Hindlimb muscle (tissue), 1 donor: ENCODE measurements at places on chromosomes 7 and 10.

DNA sequence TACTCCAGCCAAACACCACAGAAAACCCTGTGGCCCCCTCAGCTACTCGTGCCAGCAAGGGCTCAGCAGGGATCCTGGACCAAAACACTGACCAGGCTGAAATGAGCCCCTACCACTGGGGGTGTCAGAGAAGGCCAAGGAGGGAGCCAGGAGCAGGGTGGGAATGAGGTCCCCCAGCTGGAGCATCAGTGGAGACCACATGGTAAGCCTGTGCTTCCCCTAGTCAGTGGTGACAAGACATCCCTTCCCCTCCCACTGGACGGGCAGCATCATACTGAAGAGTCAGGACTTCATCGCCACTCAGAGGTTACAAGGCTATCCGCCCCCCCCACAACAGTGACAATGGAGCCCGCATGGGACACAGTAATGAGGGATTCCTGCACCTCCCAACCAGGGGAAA lies 99.6 kb downstream of the LHPP start:
- no peak for DNase-seq

- no peak for DNase-seq
Measured at GRCh38 chr7:65325793-65326432, 47.7 kb upstream of the ZNF92 start.

DNA sequence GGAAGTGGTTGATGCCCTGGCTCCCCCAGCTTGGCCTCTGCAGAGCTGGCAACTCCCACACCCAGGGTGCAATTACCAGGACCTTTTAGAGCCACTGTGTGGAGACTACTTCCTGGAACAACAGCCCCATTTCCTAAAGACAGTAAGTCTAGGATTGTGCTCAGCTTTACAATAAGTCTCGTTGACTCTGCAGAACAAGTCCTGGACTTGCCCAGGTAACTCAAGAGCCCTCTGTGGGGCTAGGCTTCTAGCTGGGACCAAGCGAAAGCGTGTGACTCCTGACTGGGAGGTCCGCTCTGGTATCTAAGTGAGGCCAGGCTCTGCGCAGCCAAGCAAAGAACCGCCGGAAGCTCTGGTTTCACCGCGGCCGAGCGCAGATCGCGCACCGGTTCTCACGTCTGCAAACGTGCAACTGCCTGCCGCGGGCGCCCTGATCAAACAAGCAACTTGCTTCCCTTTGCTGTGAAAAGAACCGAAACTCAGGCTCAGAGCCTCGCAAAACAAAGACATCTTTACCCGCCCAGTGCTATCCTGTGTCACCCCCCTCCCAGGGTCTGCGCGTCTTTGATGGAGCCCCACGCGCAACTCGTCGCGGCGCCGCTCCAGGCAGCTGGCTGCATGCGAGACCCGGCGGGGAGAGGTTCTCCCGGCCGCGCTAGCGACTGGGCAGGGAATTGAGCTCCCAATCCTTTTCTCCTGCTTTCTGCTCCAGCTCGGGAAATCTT lies 4.4 kb upstream of the PDLIM1 start:
- no peak for DNase-seq

GRCh38 chr7:28732071-28732869 lies 225.9 kb downstream of the TRIL start:
- DNase-seq = peak; percentile 83

DNA sequence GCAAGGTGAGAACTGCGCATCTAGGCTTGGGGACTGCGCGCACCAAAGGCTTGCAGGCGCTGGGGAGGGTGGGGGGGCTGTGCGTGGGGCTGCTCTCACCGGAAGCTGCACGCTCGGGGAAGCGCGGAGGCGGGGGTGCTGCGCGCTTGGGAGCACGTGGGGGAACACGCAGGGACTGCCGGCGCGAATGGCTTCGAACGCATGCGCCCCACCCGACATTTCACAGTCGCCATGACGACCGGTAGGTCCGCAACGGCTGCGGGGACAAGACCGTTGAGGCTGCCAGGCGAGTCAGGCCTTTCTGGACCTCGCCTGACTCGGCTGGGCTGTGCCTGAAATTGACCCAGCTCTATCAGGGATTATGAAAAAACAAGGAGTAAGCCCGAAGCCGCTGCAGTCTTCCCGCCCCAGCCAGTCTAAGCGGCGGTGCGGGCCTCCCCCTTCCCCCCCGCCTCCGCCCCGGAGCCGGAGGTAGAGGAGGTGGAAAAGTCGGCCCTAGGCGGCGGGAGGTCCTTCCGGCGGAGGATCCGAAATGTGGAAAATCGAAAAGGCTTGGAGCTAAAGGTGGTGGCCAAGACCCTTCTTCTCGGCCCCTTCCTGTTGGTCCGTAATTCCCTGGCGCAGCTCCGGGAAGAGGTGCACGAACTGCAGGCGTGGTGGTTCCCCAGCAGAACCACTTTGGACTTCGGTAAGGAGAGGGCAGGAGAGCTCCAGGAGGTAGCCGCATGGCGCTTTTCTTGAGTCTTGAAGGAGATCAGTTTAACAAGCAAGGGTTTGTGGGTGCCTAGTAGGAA lies 34.9 kb upstream of the STEAP1 start:
- peak; percentile 34 for DNase-seq

DNA sequence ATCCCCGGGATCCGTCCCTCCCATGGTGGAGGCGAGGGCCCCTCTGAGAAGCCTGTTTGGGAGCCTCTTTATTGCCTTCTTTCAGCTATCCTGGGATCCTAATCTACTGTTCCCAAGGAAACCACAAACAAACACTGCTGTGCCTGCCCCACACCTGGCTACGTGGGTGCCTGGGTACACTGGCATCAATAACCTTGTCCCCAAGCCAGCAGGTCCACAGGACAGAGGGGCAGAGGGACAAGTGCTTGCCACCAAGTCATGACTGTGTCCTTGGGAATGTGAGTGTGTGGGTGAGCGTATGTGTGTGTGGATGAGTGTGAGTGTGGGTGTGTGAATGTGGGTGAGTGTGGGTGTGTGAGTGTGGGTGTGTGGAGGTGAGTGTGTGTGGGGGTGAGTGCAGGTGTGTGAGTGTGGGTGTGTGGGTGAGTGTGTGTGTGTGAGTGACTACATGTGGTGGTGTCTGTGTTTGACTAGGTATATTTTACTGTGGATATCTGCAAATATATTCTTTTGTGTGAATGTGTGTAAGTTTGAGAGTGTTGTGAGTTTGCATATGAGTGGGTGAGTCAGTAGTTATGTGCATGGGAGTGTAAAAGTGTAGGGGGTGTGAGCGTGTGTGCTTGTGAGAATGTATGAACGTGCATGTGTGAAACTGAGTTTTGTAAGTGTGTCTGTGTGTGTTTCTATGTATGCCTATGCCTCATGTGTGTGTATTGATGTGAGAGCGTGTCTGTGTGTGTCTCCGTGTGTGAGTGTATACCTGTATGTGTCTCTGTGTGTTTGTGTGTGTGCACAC lies 96.1 kb downstream of the TNS3 start:
- DNase-seq = no peak

DNA sequence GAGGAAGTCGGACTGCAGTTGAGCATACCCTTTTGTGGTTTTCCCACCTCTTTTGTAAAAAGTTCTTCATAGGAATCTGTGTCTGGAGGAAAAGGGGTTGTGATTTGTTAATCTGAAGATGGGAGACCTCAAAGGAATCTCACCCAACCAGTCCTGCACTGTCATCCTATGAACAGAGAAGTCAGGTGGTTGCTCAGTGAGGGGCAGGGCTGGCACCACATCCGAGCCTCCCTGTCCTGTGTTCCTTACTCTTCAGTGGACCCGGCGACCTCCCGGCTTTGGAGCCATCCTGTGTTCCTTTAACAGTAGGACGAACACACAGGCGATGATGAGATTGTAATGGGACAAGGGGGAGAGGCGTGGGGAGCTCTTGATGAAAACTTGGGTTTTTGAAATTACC lies 2.8 kb upstream of the MGMT start:
- no peak for DNase-seq

GRCh38 chr10:70122742-70123141 lies 9.9 kb downstream of the AIFM2 start:
- no peak for DNase-seq

- DNase-seq = no peak
Measured at GRCh38 chr10:69959911-69960310, 92.7 kb upstream of the MACROH2A2 start.

DNA sequence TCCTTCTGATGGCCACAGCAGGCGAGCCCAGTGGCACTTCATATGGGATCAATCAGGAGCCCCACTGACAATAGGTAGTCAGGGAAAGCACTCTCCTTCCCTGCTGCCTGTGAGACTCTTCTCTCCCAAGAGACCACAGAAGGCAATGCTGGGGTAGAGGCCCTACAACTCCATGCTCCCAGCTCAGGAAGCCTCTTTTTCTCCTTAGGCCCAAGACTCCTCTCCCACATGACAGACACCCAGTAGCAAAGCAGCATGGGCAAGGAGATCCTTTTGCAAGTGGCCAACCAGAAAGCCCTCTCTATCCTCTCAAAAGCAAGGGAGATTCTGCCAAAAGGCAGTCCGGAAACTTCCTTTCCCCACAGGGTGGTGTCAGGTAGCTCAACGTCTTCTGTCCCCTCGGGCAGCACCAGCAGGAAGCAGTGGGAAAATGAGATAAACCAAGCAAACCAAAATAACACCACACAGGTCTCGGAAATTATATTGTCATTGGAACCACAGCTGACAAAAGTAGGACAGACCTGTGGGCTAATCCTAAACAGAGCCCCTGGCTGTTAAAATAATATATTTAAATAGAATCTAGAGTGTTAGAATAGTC lies 172.7 kb upstream of the GDF10 start:
- DNase-seq = no peak

DNA sequence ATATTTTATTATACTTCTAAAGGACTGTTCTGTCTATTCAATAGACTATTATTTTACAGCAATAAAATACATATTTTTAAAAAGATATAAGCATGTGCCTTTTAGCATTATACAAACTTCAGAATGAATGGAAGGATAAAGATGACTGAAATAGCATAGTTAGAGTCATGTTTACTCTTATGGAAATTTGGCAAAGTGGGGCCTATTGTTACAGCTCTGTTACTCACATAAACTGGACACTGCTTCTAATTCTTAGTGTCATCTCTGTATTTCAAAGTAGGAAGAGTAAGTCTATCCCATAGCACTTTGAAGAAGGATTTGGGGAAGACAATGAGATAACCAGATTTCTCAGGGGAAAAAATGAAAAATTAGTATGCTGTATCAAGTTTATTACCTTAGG lies 168.2 kb downstream of the SKAP2 start:
- DNase-seq = no peak

- DNase-seq = peak; percentile 33
Measured at GRCh38 chr10:101467286-101467770, 113.4 kb downstream of the BTRC start.

DNA sequence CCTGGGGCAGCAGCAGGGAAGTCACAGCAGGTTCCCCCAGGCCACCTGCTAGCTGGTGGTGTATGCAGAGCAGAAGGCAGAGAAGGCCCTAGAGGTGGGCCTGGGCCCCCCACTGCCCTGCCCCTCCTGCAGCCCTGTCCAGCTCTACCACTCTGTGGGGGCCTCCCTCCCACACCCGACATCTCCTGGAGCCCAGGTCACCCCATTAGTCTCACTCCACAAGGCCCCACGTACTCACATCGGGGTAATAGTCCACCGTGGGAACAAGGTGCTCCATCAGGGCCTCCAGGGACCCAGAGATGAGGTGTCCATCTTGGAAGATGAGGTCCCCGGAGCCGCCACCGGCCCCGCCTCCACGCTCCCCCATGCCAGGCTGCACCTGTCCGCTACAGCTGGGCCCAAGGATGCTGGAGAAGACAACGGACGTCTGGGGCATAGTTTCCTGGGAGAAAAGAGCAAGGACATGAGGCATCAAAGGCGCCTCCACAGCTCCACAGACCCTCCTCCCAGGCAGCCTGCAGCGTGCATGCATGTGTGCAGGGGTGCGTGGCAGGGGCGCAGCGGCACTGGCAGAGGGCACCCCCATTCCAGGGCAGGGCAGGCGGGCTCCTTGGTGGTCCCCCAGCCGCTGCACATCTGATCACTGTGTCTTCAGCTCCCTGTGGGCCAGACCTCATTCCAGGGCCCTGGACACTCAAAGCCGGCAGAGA lies 61.0 kb downstream of the RASGEF1A start:
- DNase-seq = no peak

DNA sequence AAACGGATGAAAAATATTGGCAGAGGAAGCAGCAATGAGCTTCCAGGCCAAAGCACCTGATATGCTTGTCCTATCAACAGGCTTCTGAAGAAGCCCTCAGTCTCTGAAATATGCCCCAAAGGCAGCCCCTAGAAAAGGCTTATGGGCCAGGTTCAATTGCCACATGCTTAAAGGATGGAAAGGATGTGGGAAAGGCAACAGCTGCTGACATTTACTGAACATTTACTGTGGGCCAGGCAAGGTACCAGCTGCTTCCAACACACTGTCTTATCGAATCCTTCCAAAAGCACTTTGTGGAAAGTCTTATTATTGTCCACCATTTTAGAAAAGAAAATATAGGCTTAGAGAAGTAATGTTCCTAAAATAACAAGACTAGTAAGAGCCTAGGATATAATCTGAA lies 56.5 kb downstream of the DOCK4 start:
- no peak for DNase-seq

GRCh38 chr10:112071596-112072133 lies 111.9 kb downstream of the GPAM start:
- DNase-seq = no peak

GRCh38 chr7:45574416-45574668 lies 174 bp downstream of the ADCY1 start:
- no peak for DNase-seq

DNA sequence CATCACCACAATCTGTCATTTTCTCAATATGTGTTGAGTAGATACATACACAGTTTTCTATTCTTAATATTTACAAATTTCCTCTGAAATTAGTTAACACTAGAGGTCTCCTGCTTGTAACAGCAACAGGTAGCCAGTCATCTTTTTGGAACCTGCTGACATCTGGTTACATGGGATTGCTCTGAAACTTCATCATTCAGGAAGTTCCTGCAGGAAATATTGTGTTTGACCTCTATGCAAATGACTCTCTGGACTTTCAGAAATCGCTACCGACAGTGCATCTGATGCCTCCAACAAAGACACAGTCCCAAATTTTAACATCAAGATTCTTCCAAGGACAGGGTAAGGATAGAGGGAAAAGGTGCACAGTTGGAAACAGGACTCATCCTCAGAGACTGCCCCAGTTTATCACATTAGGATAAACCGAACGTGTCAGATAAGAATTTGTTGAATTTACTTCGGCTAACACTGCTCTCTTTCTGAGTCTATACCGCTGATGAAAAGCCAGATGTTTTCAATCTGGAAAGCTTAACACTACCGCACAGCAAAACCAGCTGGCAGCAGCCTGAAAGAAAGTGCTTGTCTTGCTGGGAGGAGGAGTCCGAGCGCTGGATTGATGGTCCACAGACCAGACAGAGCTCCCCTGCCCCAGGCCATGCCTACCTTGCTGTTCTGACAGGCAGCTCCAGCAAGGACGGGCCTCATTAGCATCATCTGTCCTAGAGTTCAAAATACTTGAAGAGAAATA lies 633.4 kb downstream of the PARD3 start:
- DNase-seq = peak; percentile 62
